ENCODE measurements at places on chromosomes 7 and 10.

DNA sequence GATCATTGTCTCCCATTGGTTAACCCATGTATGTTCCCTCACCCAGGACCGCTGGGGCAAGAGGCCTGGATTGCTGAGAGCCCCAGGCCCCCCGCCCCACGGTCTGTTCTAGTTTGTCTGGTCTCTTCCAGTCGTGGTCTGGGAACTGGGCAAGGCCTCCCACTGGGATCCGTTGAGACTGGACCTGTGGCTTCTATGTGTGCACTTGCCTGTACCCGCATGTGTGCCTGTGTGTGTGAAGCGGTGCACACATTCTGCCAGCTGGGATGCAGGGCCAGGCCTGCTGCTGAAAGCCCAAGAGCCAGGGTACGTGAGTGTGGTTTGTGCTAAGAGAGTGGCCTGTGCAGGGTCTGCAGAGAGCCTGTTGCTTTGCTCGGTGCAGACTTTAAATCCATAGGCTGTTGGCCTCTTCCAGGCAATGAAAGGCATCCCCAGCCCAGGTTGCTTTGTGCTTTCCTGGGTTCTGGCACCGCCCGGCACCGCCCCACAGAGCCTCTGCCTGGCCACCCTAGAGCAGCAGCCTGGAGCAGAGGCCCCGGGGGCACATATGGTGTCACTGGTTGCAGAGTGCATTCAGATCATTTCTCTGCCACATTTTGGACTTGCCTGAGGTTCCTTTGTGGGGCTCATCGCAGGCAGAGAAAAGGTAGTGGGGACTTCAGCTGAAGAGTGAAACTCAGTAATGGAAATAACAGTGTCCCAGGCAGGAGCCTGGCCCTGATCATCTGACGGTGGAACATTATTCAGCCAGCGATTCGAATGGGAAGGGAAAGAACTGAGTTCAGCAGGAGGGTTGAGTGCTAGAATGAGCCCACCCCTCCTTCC is 215.5 kb downstream of the GLRX3 start:
- DNase-seq: no peak

- no peak for DNase-seq
Observed at GRCh38 chr7:15335390-15335789, 226.4 kb downstream of the AGMO start.

- no peak for DNase-seq
Observed at GRCh38 chr10:25125201-25125611, 49.6 kb upstream of the GPR158 start.

DNA sequence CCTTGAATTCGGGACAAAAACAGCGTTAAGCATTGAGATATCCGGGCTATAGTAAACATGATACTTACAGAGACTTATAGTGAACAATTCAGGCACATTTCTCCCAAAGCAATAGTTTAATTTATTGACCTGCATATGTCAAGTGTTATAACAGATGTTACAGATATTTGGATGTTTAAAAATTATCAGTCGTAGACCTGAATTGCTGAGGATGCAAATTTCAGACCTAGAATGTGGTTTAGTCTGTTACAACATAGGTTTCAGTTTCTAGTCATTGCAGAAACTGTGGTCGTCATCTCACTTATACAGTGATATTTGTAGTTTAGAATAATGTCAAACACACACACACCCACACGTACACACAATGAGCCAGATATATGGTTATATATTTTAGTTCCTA is 85.2 kb downstream of the VTI1A start:
- no peak for DNase-seq

DNA sequence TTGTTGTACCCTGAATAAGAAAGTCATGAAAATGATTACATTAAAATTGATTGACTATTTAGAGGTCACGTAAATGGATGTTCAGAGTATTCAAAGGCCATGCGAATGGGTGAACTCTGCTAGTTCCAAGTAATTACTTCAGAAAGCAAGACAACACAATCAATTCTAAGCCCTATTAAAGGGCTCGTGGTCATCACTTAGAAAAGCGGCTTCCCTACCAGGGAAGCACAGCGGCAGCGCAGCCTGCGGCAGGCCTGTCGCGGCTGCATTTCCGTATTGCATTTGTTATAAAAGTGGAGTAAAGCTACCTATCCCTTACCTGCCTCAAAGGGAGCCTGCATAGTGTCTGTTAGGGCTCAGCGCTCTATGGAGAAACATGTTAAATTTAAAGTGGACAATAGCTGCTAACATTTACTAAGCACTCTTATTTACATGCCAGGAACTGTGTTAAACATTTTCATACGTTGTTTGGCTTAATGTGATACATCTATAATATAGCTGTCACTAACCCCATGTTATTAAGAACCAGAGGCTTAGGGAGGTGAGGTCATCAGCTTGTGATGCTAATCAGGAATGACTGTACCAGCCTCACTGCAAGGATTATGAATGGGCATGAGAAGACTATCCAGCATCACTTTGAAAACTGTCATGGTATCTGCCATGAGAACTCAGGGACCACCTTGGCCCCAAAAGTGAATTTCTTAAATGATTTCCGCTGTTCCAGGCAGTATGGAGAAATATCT is 187.5 kb downstream of the CELF2 start:
- no peak for DNase-seq

GRCh38 chr10:4264209-4264865 is 479.3 kb upstream of the KLF6 start:
- no peak for DNase-seq

DNA sequence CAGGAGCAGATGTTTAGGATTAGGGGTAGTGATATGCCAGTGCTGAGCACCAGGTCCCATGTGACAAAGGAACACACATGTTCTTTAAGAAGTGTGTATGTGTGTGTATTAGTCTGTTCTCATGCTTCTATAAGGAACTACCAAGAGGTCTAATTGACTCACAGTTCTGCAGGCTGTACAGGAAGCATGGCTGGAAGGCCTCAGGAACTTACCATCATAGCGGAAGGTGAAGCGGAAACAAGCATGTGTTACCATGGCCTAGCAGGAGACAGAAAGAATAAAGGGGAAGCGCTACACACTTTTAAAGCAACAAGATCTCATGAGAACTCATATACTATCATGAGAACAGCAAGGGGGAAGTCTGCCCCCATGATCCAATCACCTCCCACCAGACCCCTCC is 22.8 kb upstream of the PDZD8 start:
- DNase-seq: no peak

GRCh38 chr7:155809332-155809946 is 2.8 kb downstream of the SHH start:
- no peak for DNase-seq

GRCh38 chr10:63919575-63920279 is 398.5 kb downstream of the REEP3 start:
- no peak for DNase-seq

GRCh38 chr10:71133710-71134686 is 78.4 kb upstream of the UNC5B start:
- DNase-seq: no peak

- DNase-seq: no peak
Observed at GRCh38 chr10:126702181-126702580, 31.7 kb upstream of the C10orf90 start.

GRCh38 chr10:7251696-7252465 is 159.0 kb downstream of the SFMBT2 start:
- DNase-seq: no peak

- no peak for DNase-seq
Observed at GRCh38 chr7:112206991-112207592, 597 bp downstream of the ZNF277 start.

GRCh38 chr10:20981419-20981953 is 84.4 kb upstream of the NEBL start:
- no peak for DNase-seq

DNA sequence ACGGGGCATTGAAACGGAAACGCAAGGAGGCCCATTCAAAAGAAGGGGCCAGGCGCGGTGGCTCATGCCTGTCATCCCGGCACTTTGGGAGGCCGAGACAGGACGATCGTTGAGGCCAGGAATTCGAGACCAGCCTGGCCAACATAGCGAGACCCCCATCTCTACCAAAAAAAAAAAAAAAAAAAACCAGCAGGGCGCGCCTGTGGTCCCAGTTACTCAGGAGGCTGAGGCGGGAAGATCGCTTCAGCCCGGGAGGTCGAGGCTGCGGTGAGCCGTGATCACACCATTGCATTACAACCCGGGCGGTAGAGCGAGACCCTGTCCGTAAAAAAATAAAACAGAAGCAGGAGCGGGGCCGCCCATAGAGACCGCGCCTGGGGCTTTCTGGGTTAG is 396 bp downstream of the PSMG3 start:
- no peak for DNase-seq

DNA sequence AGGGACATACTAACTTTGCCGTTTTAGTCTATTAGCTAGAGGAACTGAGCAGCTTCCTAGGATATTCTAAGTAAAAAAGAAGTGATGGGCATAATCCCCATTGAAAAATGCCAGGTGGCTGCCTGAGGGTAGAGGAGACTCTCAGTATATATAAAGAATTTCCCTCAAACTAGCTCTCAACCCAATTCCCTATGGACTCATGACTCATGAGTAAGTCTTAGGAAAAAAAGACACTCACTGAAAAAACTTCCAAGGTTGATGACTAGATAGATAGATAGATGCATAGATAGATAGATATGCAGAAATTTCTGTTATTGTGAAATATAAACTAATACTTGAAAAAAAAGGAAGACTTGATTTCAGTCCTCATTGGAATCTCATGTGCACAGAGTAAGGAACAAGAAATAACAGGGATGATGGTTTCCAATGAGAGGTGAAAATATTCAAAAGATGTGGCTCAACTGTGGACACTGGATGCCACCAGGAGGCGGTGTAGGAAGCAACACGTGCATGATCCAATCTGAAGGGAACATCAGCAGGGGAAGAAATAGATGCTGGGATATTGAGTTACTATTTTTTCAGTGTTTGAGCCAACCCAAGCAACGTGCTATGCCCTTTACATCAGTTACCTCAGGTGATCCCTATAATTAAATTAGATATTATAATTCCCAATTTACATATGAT is 711.0 kb upstream of the LRRTM3 start:
- DNase-seq: no peak

- DNase-seq: no peak
Observed at GRCh38 chr7:95577137-95577536, 19.2 kb downstream of the PDK4 start.

DNA sequence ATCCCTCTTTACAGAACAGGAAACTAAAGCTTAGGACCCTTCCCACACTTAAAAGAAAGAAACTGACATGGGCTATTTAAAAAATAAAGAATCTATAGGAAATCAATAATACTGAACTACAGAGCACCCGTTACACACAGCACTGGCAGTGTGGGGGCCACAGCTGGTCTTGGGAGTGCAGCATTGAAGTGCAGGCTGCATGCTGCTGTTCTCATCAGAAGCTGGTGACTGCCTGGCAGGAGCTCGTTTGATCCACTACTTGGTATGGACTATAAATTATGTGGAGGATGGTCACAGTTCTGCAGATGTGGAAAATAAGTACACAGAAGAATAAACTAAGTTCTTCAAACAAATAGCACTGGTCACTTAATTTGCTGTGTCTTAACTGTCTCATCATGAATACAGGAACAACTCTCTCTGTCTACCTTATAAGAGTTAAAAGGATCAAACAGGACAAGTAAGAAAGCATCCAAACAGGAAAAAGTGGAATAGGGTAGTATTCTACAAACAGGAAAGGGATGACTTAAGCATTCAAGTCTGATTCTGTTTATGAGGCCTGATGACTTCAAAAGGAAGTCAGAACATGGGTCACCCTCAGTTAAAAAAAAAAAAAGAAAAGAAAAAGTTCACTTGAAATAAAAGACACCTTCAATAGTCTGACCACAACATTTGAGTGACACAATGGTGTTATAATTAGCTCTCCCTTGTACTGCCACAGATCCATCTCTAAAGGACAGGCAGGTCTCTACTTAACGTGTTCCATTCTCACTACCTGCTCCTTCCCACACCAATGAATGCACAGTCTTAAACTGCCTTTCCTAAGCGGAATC is 21.0 kb downstream of the DOCK4 start:
- DNase-seq: no peak

DNA sequence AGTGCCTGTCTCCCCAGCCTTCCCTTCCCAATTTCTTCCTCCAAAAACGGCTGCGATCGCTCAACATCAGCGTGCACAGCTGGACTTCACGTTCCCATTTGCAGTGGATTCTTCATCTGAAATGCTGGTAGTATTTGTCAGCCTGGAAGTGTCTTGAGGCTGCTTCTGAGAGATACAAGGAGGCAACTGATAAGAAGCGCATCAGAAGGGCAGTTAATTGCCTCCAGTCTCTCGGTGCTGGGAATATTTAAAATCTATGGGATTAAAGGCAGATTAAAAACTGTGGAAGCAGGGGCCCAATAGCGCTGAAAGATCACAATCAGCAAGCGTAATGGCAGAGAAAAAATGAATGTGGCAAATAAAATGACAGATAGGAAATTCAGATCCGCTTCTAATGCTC is 450.0 kb downstream of the GATA3 start:
- DNase-seq: no peak

DNA sequence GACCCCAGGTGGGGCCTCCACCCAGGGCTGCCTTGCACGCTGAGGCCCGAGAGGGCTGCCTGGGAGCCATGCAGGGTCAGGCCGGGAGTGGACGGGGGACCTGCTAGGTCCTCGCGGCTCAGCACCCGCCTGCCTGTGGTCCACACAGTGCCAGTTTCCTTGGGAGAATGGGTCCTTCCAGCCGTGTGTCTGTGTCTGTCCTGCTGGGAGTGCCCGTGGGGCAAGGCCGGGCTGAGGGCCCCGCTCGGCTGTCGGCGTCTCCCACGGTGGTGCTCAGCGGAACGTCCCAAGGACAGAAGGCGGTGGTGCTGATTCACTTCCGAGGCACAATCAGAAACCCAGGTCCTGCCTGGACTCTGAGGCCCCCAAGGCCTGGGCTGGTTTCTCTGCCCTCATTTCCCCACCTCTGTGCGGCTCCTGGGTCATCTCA is 23.2 kb upstream of the GTPBP4 start:
- no peak for DNase-seq

DNA sequence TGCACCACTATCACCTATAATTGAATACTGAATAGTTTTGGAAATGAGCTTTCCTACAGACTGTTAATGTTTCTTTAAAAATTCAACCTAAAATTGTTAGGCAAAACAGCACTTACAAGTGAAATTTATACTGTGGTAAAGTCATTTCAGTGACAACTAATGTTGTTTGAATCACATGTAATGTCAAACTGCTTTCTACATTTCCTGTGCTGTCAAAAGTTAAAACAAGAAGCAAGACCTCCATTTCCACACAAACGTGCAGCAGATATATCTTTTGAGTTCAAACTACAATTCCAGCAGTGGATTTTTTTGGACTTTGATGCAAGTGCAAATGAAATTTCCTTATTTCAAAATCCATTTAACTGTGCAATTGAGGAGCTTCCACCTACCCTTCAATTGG is 199.8 kb downstream of the RNLS start:
- DNase-seq: no peak

GRCh38 chr10:98628206-98628605 is 181.5 kb upstream of the HPS1 start:
- no peak for DNase-seq

- no peak for DNase-seq
Observed at GRCh38 chr10:69649786-69650550, 19.9 kb downstream of the FAM241B start.
